GM12891 (cell line): ENCODE measurements at places on chromosomes 12 and 14.

DNA sequence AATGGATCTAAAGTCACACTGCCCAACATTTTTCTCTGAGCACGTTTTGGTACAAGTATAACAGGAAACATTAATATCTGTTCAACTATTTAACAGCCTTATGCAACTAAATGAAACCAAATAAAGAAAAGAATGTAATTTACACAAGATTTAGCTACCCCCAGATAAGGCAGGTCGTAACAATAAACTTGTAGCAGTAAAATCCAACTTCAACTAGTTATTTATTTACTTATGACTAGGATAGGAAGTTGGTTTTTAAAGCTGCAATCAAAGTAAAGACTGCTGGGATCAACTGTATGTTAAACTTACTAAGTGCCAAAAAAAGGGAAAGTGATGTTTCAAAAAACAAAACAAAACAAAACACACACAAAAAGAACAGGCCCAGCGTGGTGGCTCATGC, 30.9 kb downstream of the FERMT2 start:
- no peak for DNase-seq

- no peak for DNase-seq
Measured at GRCh38 chr14:25090716-25091454, 40.9 kb upstream of the STXBP6 start.

DNA sequence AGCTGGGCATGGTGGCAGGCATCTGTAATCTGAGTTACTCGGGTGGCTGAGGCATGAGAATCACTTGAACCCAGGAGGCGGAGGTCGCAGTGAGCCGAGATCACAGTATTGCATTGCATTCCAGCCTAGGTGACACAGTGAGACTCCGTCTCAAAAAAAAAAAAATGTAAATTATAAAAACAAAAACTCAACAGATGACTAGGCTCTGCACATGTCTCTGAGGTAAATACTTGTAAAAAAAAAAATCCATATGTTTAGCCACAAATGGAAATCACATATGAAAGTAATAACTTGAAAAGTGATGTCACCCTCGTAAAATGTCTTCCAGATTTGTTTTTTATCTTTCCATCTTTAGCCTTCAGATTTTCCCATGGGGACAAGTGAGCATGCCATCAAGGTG, 85.0 kb downstream of the KICS2 start:
- no peak for DNase-seq

GRCh38 chr12:96155181-96155580, 39.0 kb upstream of the ELK3 start:
- DNase-seq = no peak

DNA sequence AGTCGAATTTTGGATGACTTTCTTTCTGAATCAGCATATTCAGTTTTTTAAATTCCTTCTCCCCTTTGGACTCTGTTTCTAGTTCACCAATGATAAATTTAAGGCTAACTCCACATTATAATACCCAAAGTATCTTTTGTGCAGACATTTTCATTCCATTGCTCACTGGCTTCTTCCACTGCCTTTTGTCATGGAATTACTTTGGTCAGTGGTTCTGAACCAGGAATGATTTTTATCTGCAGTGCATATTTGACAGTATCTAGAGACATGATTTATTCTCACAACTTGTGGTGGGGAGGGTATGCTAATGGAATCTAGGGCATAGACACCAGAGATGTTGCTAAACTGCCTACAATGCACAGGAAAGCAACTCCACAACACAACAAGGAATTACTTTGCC, 234.4 kb upstream of the PRKD1 start:
- DNase-seq = no peak

GRCh38 chr12:59182191-59182590, 261.9 kb upstream of the LRIG3 start:
- no peak for DNase-seq

DNA sequence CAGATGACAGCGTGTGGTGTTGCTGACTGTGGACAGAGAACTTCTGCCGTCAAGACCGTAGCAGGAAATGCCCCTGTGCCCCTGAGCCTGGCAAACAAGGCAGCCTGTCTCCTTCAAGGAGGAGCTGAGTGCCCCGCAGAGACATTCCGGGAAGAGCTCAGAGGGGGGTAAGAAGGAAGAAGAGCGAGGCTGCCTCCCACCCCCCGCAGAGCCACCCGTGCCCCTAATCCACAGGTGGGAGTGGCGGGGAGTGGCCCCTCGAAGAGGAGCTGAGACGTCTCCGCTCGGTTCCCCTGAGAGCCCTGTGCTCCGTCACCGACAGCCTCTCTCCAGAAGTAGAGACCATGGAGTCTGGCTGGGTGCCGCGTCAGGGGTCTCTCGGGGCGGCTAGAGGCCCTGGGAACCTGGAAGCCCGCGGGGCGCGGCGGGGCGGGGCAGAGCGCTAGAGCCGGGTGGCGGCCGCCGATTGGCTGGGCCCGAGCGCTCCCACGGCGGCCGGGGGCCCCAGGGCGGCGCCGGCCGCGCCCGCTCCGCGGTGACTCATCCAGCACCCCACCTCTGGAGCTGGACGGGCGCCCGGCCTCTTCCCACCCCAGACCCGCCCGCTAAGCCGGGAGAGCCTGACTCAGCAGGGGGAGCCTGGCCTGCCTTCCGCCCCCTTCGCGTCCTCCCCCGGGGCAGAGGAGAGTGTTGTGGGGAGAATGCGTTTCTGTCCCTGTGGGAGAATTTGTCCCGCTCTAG, 25.2 kb upstream of the KRT78 start:
- DNase-seq = peak; percentile 56

GRCh38 chr12:64160021-64160710, 61.9 kb downstream of the KICS2 start:
- DNase-seq = no peak

DNA sequence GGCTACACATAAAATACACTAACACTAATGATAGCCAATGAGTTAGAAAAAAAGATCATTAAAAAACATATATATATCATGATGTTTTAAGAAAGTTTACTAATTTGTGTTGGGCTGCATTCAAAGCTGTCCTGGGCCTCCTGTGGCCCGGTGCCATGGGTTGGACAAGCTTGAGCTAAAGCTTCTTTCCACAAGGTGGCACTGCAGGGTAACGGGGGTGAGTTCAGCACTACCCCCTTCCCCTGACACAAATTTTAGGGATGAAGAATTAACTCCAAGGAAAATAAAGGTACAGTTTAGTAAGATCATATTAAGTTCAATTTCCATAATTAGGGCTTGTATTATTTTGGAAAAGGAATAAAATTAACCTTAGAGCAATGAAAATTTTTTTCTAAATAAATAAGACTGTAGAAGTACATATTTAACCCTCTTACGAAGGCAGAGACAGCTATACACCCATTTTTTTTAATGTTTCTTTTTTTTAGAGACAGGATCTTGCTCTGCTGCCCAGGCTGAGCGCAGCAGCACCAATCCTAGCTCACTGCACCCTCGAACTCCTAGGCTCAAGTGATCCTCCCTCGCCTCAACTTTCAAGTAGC, 38.9 kb downstream of the PPP1R13B start:
- DNase-seq = peak; percentile 25

DNA sequence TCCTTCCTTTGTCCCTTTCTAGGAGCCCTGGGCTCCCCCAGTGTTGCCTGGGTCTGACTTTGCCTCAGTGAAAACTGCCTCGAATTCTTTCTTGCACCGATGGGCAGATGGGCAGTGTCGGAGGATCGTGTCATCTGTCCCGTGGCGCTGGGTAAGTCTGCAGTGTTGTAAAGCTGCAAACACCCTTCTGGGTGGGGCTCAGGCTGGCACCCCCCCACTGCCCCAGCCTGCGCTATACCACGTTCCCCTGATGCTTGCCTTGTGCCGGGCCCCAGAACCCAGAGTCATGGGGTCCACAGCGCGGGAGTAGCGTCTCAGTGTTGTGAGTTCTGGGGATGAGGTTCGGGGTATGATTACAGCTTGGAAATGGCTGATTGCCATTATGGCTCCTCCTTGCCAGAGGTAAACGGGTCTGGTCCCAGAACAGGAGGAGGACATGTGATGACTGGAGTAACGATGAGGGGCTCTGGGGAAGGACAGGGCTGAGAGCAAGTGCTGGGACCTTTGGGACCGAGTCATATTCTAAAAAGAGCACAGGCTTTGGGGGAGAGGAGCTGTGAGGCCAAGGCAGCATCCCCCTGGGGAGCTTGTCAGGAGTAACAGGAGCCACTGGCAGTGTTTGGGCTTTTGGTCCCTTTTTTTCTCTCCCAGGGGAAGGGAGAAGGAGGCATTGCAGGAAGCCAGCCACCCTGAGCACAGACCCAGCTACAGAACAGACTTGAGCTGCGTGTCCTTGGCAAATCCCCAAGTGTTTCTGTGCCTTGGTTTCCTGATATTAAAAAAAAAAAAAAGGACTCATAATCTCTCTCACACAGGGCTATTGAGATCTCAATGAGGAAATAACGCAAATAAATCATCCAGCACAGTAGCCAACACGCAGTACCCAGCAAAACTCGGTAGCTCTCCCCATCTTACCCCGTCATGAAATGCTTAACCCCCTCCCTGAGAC, 4.3 kb downstream of the RTL1 start:
- DNase-seq = no peak

DNA sequence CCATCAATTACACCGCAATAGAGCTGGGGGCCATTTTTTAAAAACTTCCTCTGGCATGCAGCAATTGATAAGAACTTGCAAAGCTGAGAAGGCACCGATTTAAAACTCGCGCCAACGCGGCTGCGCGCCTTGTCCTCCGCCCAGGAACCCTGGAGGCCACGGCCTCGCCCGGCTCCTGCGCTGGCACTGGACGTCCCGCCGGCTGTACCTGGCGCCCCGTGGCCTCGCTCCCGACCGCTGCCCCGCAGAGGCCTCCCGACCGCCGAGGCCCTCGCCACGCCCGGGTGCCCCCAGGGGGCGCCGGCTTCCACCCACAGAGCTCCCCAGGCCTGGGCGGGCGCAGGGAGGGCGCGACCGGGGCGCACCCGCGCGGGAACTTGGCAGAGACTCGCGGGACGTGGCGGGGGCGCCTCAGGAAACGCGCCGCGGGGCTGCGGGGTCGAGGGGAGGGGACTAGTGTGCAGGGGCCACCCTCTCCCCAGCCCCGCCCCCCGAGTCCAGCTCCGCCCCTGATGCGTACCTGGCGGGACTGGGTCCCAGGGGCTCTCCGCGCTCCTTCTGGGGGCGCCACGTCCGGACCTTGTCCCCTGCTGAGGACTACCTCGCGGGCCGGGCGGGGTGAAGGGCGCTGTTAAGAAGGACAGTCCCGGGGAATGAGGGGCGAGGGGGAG, 65.7 kb downstream of the TNFAIP2 start:
- no peak for DNase-seq

GRCh38 chr12:112007945-112008344, 5.0 kb downstream of the TMEM116 start:
- no peak for DNase-seq

DNA sequence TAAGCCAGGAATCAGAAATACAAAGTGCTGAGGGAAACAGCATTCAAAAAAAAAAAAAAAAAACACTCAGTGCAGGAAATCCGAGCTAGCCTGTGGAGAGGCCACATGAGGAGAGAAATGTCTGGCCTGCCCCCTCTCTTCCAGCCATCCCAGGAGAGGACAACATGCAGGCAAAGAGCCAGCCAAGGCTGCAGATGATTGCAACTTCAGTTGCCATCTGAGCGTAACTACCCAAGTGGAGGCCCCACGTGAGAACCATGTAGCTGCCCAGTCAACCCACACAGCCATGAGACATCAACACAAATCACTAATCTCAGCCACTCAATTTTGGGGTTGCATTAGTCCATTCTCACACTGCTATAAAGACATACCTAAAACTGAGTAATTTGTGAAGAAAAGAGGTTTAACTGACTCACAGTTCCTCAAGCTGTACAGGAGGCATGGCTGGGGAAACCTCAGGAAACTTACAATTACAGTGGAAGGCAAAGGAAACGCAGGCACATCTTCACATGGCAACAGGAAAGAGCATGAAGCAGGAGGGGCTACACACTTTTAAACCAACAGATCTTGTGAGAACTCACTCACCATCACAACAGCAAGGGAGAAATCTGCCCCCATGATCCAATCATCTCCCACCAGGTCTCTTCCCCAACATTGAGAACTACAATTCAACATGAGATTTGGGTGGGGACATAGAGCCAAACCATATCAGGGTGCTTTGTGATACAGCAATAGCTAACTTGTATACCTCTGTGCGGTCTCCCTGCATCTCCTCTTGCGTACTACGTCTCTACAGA, 161.1 kb downstream of the PIWIL1 start:
- DNase-seq = no peak

DNA sequence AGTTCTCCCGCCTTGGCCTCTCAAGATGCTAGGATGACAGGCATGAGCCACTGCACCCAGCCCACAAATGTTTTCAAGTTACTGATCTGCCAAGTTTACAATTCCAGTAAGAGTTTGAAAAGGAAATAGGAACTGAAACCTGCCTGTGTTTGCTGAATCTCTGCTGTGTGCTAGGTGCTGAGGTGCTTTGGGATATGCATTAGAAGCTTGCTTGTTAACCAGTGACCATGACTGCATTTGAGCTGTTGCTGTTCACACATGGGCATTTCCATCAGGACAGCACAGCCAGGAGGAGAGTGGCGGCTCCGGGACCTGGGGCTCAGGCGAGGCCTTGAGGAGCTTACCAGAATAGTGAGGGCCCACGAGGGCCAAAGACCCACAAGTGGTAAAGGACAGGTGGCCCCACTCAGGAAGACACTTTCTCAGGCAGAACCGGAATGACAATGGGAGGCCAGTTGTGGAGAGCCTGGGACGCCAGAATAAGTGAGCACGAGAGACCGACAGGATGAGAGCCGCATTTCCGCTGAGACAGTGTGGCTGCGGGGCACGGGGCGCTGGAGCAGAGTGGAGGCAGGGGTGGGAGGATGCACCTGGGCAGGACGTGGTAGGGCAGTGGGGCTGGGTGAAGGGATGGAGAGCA, 54.5 kb upstream of the MMP17 start:
- peak; percentile 52 for DNase-seq

GRCh38 chr12:67632005-67632404, 16.5 kb upstream of the DYRK2 start:
- DNase-seq = no peak

DNA sequence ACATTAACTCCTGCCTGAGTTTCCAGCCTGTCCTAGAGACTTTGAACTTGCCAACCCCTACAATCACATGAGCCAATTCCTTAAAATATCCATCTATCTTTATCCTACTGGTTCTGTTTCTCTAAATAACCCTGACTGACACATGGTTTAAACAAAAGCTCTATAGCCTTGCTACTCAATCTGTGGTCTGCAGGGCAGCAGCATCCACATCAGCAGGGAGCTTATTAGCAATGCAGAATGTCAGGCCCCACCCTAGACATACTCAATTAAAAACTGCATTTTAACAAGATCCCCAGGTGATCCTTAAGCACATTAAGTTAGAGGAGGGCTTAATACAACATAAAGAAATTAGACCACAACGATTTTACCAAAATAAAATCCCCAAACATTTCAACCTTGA, 108.3 kb upstream of the CPSF6 start:
- no peak for DNase-seq

DNA sequence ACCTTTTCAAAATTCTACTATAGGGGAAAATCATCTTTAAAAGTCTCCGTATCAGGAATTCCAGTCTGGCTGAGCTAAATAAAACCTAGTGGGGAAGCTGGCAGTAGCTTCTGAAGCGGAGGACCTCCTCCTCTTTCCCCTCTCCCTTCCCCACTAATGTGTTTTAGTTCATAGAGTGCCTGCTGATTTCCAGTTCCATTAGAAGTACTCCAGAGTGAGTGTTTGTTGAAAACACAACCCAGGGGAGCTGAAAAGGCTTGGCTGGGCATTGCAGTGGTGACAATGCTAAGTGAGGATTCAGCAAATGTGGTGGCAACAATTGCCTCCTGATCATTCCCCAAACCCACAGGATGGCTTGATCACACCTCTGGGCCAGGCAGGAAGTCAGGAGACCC, 144.2 kb upstream of the FRMD6 start:
- DNase-seq = no peak
